ENCODE measurements at places on chromosomes 7 and 10. TPM values are rescaled to one million over a fixed set of nuclear protein-coding genes. Genes with fewer than 3 reads are reported as not detected.
A peak's percentile ranks its signal among the peaks of the same experiment; 100 is the strongest.

DNA sequence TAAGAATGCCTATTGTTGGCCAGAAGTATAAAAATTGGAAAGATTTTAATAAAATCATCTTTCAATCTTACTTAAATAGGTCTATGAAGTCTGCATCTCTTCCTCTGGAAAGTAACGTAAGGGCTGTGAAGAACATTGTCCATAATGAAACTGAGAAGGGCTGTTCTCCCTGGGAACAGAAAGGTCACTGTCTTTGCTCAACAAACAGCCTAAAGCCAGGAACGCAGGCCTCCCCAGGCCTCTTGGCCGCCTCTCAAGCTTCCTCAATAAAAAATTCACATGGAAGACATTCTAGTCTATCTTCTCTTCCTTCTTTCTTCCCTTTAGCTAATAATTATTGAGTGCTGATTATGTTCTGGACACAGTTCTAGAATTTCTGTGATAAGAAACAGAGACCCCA is 9.1 kb upstream of the IDI2 start:
- no peaks in the 10 kb centered on the region for H3K4me1 ChIP-seq
- H3K27me3 ChIP-seq, result no peaks in the 10 kb centered on the region
- no peak overlapping the region for H3K27ac ChIP-seq

- DNase-seq, result no peak
- no peaks in the 10 kb centered on the region for H3K4me1 ChIP-seq
- no peak overlapping the region for H3K27ac ChIP-seq
- H3K36me3 ChIP-seq, result no peaks in the 10 kb centered on the region
- no peak overlapping the region for H3K4me3 ChIP-seq
Observed at GRCh38 chr10:117751259-117751658, 208.7 kb downstream of the EMX2 start.

- no peaks in the 10 kb centered on the region for H3K36me3 ChIP-seq
- H3K27ac ChIP-seq, result peak overlapping the region; percentile 45
- DNase-seq, result no peak
- no peaks in the 10 kb centered on the region for H3K27me3 ChIP-seq
Observed at GRCh38 chr7:111029141-111029572, 61.8 kb upstream of the LRRN3 start.

Gene HOXA9
- not detected for total RNA-seq

- H3K36me3 ChIP-seq, result no peaks in the 10 kb centered on the region
- no peaks in the 10 kb centered on the region for H3K27me3 ChIP-seq
- no peak overlapping the region for H3K27ac ChIP-seq
- DNase-seq, result no peak
Observed at GRCh38 chr7:130338233-130338632, 6.4 kb upstream of the CPA5 start.

- H3K4me3 ChIP-seq, result no peak overlapping the region
- H3K27ac ChIP-seq, result no peak overlapping the region
- no peak for DNase-seq
- H3K36me3 ChIP-seq, result no peaks in the 10 kb centered on the region
- H3K27me3 ChIP-seq, result no peaks in the 10 kb centered on the region
Observed at GRCh38 chr7:10474048-10474447, 499.6 kb upstream of the PHF14 start.

All from right lobe of liver (tissue), 6 donors.